ENCODE measurements at places on chromosomes 7 and 10. TPM values are rescaled to one million over a fixed set of nuclear protein-coding genes. Genes with fewer than 3 reads are reported as not detected.
A peak's percentile ranks its signal among the peaks of the same experiment; 100 is the strongest.

The CYP3A5 gene
- not detected for total RNA-seq

The ELN gene
- total RNA-seq = not detected

The HYAL4 gene
- 0.98 TPM for total RNA-seq

The BAIAP2L1 gene
- total RNA-seq = 30.5 TPM

The OR2A12 gene
- total RNA-seq = not detected

The PNLIPRP3 gene
- not detected for total RNA-seq

The VAX1 gene
- 0.98 TPM for total RNA-seq

The ERVW-1 gene
- not detected for total RNA-seq

DNA sequence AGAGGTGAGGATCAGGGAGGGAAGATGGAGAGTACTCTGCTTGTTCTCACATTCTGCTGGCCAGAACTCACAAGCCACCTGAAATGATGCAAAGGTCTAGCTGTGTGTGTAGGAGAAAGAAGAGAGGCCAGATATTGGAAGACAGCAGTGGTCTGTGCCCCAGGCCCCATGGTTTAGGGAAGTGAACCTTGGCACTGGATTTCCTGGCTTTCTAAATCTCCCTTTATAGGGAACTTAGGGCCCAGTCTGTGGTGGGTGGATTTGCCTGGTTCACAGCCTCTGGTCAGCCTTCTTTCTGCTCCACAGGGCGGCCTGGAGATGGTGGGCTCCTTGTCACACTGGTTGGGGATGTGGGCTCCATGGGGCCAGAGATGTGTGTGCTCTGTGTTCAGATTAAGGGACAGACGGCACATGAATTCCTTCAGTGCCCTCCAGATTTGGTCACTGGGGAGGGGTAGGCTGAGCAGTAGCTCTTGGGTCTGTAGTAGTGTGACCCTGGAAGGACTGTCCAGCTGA, 9.5 kb upstream of the SH2D4B start:
- no peaks in the 10 kb centered on the region for H3K4me1 ChIP-seq
- no peak for DNase-seq
- H3K36me3 ChIP-seq = no peaks in the 10 kb centered on the region
- H3K27me3 ChIP-seq = no peaks in the 10 kb centered on the region
- H3K27ac ChIP-seq = no peak overlapping the region

DNA sequence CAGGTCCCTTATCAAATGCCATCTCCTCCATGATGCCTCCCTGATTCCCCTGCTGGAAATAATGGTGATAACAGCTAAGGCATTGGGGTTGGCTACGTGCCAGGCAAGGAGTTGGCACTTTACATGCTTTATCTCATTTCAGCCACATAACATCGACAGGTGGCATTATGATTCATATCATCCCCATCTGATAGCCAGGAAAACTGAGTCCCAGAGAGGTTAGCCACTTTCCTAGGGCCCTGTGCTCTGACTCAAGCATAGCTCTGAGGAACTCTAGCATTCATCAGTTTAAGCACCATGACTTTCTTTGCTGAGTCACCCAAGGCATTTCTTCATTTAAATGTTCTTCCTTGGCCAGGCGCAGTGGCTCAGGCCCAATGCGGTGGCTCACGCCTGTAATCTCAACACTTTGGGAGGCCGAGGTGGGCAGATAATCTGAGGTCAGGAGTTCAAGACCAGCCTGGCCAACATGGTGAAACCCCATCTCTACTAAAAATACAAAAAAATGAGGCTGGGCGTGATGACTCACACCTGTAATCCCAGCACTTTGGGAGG, 6.6 kb downstream of the LEP start:
- H3K27me3 ChIP-seq = no peaks in the 10 kb centered on the region
- H3K27ac ChIP-seq = no peak overlapping the region
- peak; percentile 40 for DNase-seq
- no peaks in the 10 kb centered on the region for H3K4me1 ChIP-seq
- no peak overlapping the region for H3K4me3 ChIP-seq

GRCh38 chr7:107387128-107387527, 82.7 kb upstream of the GPR22 start:
- no peak overlapping the region for H3K4me3 ChIP-seq
- H3K36me3 ChIP-seq = no peaks in the 10 kb centered on the region
- H3K27me3 ChIP-seq = no peaks in the 10 kb centered on the region

- no peaks in the 10 kb centered on the region for H3K36me3 ChIP-seq
- H3K4me1 ChIP-seq = peaks cover 29% of the 10 kb centered on the region
- peak within 1 kb of the TSS; percentile 70 for H3K4me3 ChIP-seq
- peak within 1 kb of the TSS; percentile 45 for H3K27ac ChIP-seq
- no peaks in the 10 kb centered on the region for H3K27me3 ChIP-seq
These were observed at the start of gene CALD1 for GRCh38 chr7:134778941-134779740. CALD1 (plus strand) TSS chr7:134779634; CDS start chr7:134867734, 88,100 bp downstream.

GRCh38 chr7:131242123-131242650, 85.5 kb upstream of the MKLN1 start:
- H3K4me3 ChIP-seq = no peak overlapping the region
- H3K27me3 ChIP-seq = no peaks in the 10 kb centered on the region
- H3K36me3 ChIP-seq = no peaks in the 10 kb centered on the region

DNA sequence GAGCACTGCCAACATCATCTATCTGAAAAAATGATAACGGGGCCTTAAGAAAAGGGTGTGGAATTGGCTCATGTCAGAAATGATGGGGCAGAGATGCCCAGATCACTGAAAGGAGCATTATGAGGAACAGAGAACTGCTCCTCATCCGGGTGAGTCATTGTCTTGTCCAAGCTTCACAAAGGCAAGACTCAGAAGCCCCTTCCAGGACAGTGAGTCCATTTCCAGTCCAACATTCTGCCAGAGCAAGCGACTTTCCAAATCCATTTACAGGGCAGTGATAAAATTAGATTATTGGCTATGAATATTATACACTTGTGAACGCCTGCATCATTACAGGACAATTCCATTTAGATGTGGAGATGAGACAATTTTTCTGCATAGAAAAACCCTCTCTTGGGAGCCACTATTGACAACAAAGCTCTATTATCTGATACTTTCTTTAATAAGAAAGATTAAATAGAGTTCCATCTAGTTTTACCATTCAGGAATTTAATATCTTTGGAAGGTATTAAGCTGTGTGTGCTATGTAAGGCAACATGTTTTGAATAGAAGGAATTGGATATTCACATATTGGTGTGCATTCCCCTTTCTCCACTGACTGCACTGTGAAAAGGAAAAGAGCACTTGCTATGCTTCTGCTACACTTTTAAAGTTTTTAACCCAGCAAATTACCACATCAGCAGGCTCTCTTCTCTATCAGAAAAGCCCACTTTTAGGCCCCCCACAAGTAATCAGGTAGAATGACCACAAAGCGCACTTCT, 159.6 kb downstream of the NRP1 start:
- H3K27me3 ChIP-seq = no peaks in the 10 kb centered on the region
- no peak overlapping the region for H3K27ac ChIP-seq
- no peak overlapping the region for H3K4me3 ChIP-seq
- peak; percentile 65 for DNase-seq
- H3K4me1 ChIP-seq = 0 out of 2 replicates have a peak, but pooled peaks cover 10% of the 10 kb centered on the region
- H3K36me3 ChIP-seq = peaks cover 27% of the 10 kb centered on the region

DNA sequence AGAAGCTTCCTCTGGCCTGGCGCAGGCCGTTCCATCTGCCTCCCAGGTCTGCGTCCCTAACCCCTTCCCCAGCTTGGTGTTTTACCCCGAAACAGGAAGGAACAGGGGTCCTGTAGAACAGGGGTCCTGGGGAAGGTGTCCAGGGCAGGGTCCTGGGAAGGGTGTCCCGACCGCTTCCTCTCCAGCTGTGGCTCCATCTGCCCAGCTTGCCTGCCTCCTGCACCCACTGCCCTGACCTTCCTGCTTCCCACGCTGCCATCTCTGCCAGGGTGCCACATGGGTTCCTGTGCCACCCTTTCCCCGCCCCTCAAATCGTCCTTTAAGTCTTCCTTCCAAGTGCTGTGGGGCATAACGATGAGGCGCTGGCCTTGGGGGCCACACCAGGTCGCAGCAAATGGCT, 32.4 kb downstream of the WDR86 start:
- no peak overlapping the region for H3K4me3 ChIP-seq
- DNase-seq = no peak
- no peaks in the 10 kb centered on the region for H3K4me1 ChIP-seq
- no peak overlapping the region for H3K27ac ChIP-seq

DNA sequence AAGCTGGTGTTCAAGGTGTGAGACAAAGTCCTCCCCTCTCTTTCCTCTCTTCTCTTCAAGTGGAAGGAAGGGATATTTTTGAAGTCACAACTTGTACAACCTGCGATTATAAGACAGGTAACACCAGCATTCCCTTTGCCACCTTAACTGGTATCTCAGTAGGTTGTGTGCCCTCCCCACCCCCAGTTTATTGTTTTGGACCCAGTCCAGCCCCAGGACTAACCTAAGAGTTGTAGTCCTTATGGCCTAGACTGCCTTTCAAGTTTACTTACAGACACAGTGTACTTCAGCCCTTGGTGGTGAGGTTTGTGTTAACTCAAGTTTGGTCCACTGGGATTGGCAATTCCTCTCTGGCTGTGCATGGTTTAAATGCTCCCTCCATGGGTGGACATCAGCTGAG, 26.8 kb upstream of the CYP2C8 start:
- no peaks in the 10 kb centered on the region for H3K4me1 ChIP-seq
- DNase-seq = no peak
- no peaks in the 10 kb centered on the region for H3K27me3 ChIP-seq
- H3K36me3 ChIP-seq = no peaks in the 10 kb centered on the region

DNA sequence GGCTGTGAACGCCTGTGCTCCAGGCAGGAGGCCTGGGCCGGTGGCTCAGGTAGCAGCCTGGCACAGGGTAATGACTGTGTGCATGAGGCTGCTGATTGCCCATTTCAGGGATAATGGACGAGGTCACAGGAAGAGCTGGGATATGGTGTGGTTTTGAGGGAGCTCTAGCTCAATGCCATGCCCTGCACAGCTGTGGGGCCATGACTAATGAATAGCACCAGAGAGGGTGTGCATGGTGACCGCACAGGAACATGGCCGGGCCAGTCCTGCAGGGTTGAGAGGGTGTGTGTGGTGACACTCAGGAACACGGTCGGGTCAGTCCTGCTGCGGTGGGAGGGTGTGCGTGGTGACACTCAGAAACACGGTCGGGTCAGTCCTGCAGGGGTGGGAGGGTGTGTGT, 21.8 kb downstream of the NKX6-2 start:
- no peaks in the 10 kb centered on the region for H3K27me3 ChIP-seq
- H3K27ac ChIP-seq = no peak overlapping the region
- DNase-seq = peak; percentile 11

- H3K4me1 ChIP-seq = no peaks in the 10 kb centered on the region
- no peaks in the 10 kb centered on the region for H3K36me3 ChIP-seq
- no peaks in the 10 kb centered on the region for H3K27me3 ChIP-seq
These were observed 93.5 kb upstream of the ZNF804B start for GRCh38 chr7:88665892-88666514.

- no peaks in the 10 kb centered on the region for H3K36me3 ChIP-seq
- H3K4me3 ChIP-seq = no peak overlapping the region
- H3K27ac ChIP-seq = no peak overlapping the region
- no peak for DNase-seq
- no peaks in the 10 kb centered on the region for H3K27me3 ChIP-seq
These were observed 50.0 kb downstream of the MAGI2 start for GRCh38 chr7:79403451-79403850.

GRCh38 chr10:99711129-99711719, 20.7 kb downstream of the COX15 start:
- peak; percentile 66 for DNase-seq
- no peak overlapping the region for H3K4me3 ChIP-seq
- H3K27me3 ChIP-seq = no peaks in the 10 kb centered on the region
- H3K36me3 ChIP-seq = peaks cover 11% of the 10 kb centered on the region

DNA sequence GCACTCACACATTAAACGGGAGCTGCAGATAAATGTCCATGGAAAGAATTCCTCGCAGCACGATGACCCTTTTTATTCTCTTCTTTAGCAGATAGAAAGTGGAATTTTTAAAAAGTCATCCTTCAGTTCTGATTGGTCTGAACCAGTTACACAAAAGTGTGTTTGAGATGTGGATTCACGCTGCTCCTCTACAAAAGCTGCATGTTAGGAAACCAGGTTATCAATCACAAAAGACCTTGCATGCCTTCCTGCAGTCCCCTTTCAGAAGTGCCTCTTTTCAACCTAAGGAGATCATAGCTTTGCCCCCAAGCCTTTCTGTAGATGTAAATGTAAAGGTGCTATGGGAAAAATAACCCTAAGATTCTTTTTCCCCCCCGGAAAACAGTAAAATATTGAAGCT, 299.7 kb downstream of the PLXDC2 start:
- DNase-seq = no peak
- H3K4me1 ChIP-seq = no peaks in the 10 kb centered on the region
- H3K27me3 ChIP-seq = no peaks in the 10 kb centered on the region
- H3K36me3 ChIP-seq = no peaks in the 10 kb centered on the region
- no peak overlapping the region for H3K4me3 ChIP-seq

DNA sequence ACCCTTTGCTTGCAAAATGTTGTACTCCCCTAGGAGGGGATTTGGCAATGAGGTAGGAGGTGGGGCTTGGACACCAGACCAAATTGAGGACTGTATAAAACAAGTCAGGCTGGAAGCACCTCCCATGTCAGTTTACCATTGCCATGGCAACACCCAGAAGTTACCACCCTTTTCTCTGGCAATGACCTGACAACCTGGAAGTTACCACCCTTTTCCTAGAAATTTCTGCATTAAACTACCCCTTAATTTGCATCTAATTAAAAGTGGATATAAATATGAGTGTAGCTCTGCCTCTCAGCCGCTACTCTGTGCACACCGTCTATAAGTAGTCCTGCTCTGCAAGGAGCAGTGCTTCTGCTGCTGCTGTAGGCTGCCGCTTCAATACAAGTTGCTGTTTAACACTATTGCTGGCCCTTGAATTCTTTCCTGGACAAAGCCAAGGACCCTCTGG, 7.8 kb upstream of the BLNK start:
- no peaks in the 10 kb centered on the region for H3K4me1 ChIP-seq
- no peak overlapping the region for H3K4me3 ChIP-seq
- no peak overlapping the region for H3K27ac ChIP-seq
- no peaks in the 10 kb centered on the region for H3K27me3 ChIP-seq
- H3K36me3 ChIP-seq = no peaks in the 10 kb centered on the region

GRCh38 chr10:25226775-25227682, 52.2 kb downstream of the GPR158 start:
- H3K27me3 ChIP-seq = peaks cover 5% of the 10 kb centered on the region
- no peak overlapping the region for H3K27ac ChIP-seq
- DNase-seq = peak; percentile 59
- no peaks in the 10 kb centered on the region for H3K36me3 ChIP-seq
- no peak overlapping the region for H3K4me3 ChIP-seq

- no peaks in the 10 kb centered on the region for H3K27me3 ChIP-seq
- H3K4me1 ChIP-seq = peaks cover 24% of the 10 kb centered on the region
- peak overlapping the region; percentile 97 for H3K27ac ChIP-seq
- no peaks in the 10 kb centered on the region for H3K36me3 ChIP-seq
These were observed 178.6 kb upstream of the BET1 start for GRCh38 chr7:94182721-94183120.

- H3K27me3 ChIP-seq = no peaks in the 10 kb centered on the region
- no peak overlapping the region for H3K27ac ChIP-seq
- peaks cover 14% of the 10 kb centered on the region for H3K4me1 ChIP-seq
- H3K36me3 ChIP-seq = no peaks in the 10 kb centered on the region
These were observed 66.0 kb downstream of the HHEX start for GRCh38 chr10:92755725-92756124.

DNA sequence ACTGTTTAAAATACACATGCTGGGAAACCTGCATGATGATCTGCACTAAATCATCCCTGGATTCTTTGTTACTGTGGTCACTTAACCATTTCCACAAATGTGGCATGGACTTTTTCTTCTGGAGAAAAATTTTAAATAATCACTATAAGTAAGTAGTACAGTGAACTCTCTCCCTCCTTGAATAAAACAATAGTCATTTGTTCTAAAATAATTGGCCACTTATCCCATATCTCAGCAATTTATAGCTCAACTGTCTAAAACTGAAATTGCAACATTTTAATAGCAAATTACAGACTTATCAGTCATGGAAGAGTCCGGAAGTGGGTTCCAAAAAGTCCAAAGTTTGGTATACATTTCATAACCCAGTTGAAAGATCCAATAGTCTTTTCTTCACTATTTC, 90.9 kb downstream of the MTERF1 start:
- H3K4me1 ChIP-seq = no peaks in the 10 kb centered on the region
- H3K36me3 ChIP-seq = no peaks in the 10 kb centered on the region
- no peak overlapping the region for H3K4me3 ChIP-seq

All from PC-3 (cell line).